ENCODE measurements at places on chromosomes 1 and 21.

GRCh38 chr1:242089911-242090310, 91.0 kb upstream of the MAP1LC3C start:
- DNase-seq, result no peak

- DNase-seq, result no peak
Observed at GRCh38 chr1:226560243-226560642, 11.7 kb downstream of the STUM start.

- no peak for DNase-seq
Observed at GRCh38 chr1:5718831-5719632, 273.2 kb downstream of the NPHP4 start.

DNA sequence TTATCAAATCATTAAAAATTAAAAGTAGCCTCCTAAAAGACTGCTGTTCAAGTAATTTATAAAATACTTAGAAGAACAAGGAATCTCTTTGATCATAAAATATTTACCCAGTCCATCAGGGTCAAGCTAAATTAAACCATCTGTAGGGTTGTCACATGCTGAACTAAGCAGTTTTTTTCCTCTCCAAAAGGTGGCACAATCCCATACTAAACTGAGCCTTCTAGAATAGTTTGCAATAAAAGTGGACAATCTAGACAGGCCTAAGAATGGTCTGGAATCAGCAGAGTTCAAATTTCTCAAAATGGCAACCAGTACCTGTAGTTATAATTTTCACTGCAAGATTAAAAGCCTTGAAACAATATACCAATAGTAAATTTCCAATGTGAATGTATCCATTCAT, 194.8 kb downstream of the EIF4G3 start:
- no peak for DNase-seq

GRCh38 chr1:107262467-107263286, 121.8 kb downstream of the NTNG1 start:
- no peak for DNase-seq

- no peak for DNase-seq
Observed at GRCh38 chr1:171115280-171115897, 24.7 kb downstream of the FMO3 start.

GRCh38 chr1:5704561-5705514, 287.4 kb downstream of the NPHP4 start:
- DNase-seq, result no peak

- no peak for DNase-seq
Observed at GRCh38 chr21:38247738-38248510, 8.9 kb upstream of the KCNJ15 start.

DNA sequence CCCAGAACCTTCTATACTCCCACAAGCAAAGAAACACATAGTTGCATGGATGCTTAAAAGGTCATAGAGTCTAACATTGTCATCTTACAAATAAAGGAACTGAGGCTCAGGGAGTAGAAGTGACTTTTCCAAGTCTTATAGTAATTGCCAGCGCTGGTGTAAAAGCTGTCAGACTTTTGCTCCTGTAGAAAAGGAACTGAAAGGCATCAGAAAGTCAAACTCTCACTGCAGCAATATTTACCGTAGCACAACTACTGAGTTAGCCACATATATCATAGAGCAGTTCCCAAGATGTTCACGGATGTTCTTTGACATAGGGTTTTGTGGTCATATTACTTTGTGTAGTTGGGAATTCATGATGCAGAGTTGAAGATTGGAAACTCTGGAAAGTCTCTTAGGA, 16.6 kb upstream of the USP24 start:
- no peak for DNase-seq

DNA sequence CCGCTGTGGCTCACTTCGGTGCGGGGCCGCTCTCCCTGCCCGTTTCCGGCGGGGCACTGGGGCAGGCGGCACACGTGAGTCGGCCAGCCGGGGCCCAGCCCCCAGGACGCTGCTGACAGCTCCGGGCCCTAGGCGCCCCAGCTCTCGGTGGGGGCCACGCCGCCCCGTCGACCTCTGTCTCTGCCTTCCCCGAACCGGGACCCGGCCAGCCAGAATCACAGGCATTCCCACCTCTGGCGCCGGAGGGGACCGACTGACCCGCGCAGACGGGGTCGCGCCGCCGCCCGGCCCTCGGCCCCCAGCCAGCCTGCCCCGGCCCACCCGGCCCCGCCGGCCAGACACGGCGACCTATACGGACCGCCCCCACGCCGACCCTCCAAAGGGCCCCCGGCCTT, 755 bp downstream of the SCMH1 start:
- DNase-seq, result peak; percentile 30

DNA sequence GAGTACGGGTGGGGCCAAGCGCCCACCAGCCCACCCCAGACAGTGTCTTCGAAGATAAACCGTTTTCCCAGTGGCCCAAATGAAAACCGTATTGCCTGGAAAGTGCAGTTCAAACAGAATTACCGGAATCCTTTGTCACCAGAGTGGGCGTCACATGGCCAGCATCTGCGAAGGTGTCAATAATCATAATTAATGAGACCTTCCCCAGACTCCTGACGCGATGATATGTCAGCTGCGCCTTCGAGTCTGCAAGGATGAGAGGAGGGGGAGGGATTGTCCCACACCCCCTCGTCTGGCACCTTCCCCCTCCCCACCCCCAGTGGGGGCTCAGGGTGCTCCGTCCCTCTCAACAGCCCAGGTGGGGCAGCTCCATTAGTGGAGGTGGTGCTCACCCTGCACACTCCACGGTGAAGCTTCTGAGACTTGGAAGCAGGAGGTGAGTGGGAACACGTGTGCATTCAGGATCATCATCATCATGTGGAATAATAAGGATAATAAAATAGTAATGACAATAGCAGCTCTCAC, 215.1 kb downstream of the PTPRU start:
- DNase-seq, result no peak

DNA sequence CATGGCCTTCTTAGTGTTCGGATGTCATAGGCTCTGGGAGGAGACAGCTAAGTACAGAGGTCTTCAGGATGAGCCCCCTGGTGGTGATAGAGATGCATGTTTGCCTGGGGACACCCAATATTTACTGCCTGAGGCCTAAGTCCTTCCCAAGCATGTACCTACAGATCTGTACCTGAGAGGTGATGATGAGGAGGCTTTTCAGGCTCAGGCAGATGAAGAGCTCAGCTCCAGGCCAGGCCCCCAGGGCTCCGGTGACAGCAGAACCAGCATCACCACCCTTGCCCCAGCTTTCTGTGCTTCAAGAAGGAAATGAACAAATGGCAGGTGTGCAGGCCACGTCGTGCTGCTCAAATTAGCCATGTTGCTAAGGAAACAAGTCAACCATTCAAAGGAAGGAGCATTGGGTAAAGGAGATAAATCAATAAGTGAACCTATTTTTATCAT, 21.1 kb downstream of the CACNA1E start:
- DNase-seq, result no peak

DNA sequence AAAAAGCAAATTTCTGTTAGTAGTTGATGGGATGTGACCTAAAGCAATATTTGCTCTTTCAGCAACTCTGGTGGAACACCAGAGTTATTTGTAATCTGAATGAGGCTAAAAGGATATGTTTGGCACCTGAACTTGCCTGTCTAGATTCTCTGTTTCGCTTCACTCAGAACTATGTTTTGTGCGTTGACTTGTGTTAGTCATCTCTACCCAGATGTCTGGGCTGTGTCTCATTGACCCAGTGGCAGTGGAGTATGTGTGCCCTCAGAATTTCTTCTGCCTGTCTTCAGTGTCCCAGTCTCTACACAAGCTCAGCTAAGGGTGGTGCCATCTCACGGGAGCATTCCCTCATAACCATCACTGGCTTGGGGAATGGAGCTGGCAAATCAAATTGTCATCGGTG, 13.9 kb downstream of the KCNK1 start:
- DNase-seq, result no peak

DNA sequence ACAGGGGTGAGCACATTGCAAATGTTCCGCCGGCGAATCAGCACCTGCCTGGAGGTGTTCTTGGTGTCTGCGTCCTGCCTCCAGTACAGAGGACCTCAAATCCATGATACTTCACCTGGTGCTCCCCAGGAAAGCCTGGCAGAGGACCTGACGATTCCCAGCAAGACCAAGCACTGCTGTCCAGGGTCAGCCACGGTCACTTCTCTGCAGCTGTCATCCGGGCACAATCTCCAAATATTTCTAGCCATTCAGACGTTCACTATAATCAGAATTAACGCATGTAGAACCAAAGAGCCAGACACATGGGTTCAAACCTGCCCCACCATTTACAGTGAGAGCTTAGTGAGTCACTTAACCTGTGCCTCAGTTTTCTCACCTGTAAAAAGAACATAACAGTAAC, 74.5 kb downstream of the CLIC6 start:
- no peak for DNase-seq

GRCh38 chr1:44151808-44152207, 10.4 kb upstream of the KLF18 start:
- no peak for DNase-seq

GRCh38 chr1:186530109-186530508, 69.2 kb upstream of the PDC start:
- DNase-seq, result no peak

GRCh38 chr1:92786111-92786901, 1.4 kb upstream of the EVI5 start:
- no peak for DNase-seq

GRCh38 chr1:151502035-151502700, 9.0 kb upstream of the CGN start:
- no peak for DNase-seq
